Stimulated activated CD8-positive, alpha-beta memory T cell treated with anti-CD3 and anti-CD28 coated beads, Interleukin-4, amount 100 ng/mL, for 1 hour (primary cell): ENCODE measurements at places on chromosomes 5 and 9.

DNA sequence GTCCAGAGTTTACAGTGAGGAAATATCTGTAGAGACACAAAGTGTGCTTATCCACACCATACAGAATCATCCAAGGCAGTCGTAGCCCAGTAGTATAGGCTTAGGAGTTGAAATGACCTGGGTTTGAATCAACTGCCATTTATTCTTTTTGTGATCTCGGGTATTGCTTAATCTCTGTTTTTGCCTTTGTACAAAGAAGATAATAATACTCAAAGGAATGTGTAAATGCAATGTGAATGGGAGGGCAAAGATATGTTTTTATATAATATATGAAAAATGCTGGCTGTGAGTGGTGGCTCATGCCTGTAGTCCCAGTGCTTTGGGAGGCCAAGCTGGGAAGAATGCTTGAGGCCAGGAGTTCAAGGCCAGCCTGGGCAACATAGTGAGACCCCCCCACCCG lies 141.1 kb downstream of the SPATA31D1 start:
- no peak for DNase-seq

DNA sequence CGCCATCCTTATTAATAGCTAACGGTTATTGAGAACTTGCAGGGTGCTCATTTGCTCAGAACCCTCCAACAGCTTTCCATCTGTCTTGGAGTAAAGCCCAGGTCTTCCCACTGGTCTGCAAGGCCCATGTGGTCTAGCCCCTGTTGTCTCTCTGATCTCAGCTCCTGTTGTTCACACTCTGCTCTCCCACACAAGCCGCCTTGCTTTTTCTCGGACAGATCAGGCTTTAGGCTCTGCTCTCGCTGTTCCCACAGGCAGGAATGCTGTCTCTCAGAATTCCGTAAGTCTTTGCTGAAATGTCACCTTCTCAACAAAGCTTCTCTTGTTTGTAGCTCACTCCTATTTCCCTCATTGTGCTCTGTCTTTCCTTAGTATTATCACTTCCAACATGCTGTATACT lies 34.3 kb downstream of the GPR107 start:
- no peak for DNase-seq

- no peak for DNase-seq
These were observed 30.0 kb downstream of the SNX30 start for GRCh38 chr9:112780450-112781036.

DNA sequence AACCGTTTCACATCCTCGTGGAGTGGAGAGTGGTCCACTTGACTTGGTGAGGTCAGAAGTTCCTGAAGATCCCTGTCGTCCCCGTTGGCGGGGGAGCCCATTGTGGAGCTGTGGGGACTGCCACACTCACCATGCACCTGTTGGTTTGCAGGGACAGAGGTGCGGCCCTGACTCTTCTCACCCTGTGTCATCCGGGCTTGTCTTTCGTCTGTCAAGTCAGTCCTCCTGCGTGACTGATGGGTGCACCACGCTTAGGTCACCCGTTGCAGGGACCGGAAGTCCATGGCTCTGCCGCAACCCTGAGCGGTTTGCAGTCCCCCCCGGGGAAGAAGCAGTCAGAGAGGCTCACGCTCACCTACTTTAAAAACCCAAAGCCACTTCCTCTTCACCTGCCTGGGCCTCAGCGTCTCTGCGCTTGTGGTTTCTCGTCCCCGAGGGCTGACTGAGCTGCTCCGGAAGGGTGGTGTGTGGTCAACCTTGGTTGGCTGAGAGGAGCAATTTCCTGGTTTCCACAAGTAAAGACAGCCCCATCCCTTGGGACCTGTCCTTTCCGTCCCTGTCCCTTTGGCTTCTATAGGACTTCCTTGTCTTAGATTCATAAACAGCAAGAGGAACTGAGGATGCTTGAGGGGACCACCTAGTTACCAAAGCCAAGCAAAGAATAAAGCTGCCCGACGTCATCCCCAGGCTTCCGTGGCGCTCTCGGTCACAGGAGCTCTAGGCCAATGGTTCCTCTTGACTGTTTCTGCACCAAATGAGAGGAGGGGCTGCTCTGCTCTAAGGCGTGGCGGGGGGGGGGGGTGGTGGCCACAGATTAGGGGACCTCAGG lies 53.2 kb downstream of the USP20 start:
- DNase-seq: peak; percentile 80

- DNase-seq: no peak
These were observed 7.7 kb upstream of the P4HA2 start for GRCh38 chr5:132235340-132235739.

DNA sequence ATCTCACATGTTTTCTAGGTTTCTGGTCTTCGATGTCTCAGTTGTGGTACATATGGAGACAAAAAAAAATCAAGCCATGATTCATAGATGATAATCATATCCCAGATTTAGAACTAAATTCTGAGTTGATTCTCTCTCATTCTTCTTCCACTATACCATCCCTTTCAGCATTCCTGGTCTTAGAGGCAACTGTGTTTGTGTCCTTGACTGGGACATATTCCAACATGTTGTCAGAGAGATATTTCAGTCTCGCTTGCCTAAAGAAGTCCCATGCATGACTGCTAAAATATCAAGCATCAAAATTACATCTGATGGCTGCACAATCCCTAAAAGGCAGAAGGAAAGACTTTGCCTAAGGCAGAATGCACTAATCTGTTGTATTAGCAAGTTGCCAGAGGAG lies 236.6 kb downstream of the PSAT1 start:
- DNase-seq: no peak

- DNase-seq: no peak
These were observed 459.1 kb downstream of the SPOCK1 start for GRCh38 chr5:137040024-137040423.

GRCh38 chr5:137236252-137236651 lies 262.9 kb downstream of the SPOCK1 start:
- DNase-seq: no peak

- DNase-seq: no peak
These were observed 2.8 kb upstream of the OR2V1 start for GRCh38 chr5:181133610-181134231.

- DNase-seq: no peak
These were observed 763.9 kb upstream of the FAM174A start for GRCh38 chr5:99771296-99771695.

- no peak for DNase-seq
These were observed 40.0 kb downstream of the HRH2 start for GRCh38 chr5:175697846-175698245.

- DNase-seq: no peak
These were observed 47.1 kb downstream of the LIX1 start for GRCh38 chr5:97095318-97095732.

GRCh38 chr5:66891184-66891925 lies 295.2 kb downstream of the MAST4 start:
- no peak for DNase-seq

GRCh38 chr5:136677217-136677616 lies 311.9 kb upstream of the TRPC7 start:
- DNase-seq: no peak

DNA sequence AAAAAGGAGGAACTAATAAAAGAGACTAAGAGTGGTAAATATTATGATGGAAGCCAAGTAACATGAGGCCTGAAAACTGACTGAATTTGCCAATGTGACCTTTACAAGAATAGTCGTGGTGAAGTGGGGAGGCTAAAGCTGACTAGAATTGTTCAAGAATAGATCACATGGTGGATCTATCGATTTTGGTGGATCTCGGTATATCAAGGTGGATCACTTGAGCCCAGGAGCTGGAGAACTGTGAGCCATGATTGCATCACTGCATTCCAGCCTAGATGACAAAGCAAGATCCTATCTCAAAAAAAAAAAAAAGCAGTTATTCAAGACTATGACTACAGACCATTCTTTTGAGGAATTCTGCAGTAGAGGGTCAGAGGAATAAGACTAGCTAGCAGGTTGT lies 15.1 kb downstream of the ERMP1 start:
- DNase-seq: no peak

DNA sequence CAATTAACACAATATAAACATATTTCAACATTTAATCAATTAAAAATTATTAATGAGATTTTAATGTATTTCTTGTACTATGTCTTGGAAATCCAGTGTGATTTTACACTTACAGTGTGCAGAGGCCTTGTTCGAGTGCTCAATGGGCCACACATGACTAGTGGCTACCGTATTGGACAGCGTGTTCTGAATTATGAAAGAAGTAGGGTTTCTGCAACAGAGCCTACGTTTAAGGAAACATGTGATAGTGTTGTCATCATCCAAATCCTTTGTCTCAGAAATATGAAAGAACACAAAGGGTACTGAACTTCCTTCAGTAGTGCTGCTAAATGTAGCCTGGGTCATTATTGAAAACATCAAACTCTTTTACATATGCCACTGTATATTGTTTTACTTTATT lies 29.5 kb downstream of the NPR3 start:
- DNase-seq: no peak

DNA sequence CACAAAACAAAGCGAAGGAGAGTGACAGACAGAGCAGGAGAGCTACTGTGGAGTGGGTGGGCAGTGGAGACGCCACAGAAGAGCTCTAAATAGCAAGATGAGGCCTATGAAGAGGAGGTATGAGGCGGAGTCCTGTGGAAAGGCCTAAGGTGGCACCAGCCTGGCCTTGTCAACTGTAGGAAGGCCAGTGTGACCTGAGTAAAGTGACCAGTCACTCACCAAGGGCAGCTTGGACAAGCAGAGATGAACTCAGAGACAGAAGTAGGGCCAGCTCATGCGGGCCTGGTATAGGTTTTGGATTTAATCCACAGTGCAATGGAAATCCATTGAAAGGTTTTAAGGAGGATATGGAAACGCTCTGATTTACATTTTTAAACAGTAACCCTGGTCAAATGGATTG lies 23.8 kb upstream of the SH3RF2 start:
- DNase-seq: no peak

DNA sequence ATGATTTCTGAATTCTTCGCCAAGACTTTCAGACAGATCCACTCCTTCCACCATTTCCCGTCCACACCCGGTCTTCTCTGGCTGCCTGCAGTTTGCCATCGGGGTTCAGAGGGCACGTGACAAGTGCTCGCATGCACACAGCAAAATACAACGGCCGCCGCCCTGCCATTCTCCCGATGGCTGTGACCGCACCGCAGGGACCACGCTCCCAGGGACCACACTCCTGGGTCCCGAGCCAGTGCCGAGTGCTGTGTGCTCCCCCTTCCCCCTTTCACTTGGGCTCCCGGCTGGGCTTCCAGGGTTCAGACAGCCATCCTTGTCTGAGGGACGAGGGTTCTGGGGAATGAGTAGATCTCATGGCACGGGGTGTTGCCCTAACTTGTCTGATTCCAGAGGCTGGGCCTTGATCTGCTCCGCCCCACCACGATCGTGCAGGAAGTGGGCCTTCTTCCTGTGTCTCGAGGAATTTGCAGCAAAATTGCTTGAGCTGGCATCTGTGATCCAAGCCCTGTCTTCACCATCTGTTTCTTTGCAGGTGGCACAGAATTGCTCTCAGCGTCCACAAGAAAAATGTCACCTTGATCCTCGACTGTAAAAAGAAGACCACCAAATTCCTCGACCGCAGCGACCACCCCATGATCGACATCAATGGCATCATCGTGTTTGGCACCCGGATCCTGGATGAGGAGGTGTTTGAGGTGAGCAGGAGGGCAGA lies 59.2 kb downstream of the COL5A1 start:
- DNase-seq: no peak

DNA sequence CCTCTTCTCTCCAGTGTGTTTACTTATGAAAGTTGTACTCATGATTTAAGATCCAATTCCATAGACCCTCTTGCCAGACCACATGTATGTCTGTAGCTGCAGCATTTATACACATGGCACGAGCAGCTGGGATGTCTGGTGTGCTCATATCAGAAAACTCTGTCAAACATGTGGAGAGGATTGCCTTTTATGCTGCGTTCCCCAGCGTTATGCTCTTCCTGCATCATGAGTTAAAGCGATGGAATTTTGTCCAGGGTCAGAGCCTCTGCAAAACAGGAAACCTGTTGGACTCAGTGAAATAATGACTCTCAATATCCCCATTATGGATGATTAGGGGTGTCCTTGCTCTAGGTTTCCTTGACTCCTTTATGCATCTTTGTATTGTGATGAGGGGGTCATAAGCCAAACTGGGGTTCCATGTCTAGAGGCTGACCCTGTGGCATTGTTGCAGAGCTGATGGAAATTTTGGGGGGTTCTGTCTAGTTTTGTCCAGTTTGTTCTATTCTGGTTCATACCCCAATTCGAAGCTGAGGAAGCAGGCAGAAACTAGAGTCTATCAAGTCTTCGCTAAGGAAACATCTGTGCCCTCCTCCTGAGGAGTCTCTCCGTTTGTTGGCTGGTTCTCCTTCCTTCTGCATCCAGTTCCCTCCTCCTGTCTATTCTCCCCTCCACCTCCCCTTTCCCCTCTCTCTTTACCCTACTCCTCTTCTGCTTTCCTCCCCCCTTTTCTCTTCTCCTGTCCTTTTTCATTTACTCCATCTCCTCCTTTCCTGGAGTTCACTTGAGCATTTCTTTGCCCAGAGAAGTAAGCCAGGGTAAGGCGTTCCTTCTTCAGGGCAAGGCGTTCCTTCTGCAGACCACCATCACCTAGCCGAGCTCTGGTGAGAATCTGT lies 252.8 kb downstream of the MAST4 start:
- DNase-seq: no peak

GRCh38 chr9:115004545-115004944 lies 74.2 kb upstream of the TNFSF8 start:
- no peak for DNase-seq

DNA sequence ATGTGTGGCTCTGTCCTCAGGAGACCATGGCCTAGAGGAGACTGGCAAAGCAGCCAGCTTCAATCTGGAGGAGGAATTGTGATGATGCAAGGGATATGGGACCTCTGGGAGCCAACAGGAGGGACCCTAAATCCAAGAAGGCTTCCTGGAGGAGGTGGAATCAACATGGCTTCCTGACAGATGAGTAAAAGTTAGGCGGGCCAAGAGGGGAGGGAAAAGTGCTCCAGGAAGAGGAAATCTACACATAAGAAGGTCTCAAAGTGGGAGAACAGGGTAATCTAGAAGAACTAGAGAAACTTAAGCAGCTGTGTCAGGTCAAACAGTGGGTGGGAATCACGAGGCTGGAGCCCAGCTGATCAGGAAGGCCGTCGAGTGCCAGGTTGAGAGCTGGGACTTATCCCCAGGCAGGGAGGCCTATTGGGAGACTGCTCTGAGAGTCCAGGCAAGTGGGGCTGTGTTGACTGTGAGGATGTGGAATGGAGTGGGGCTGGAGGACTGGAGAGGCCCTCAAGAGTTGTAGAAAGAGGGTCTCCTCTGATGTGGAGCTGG lies 119.1 kb downstream of the C9orf50 start:
- no peak for DNase-seq

GRCh38 chr9:108316066-108316465 lies 539.7 kb downstream of the ACTL7B start:
- DNase-seq: no peak

- no peak for DNase-seq
These were observed 93.1 kb upstream of the SMARCA2 start for GRCh38 chr9:1922026-1922425.

DNA sequence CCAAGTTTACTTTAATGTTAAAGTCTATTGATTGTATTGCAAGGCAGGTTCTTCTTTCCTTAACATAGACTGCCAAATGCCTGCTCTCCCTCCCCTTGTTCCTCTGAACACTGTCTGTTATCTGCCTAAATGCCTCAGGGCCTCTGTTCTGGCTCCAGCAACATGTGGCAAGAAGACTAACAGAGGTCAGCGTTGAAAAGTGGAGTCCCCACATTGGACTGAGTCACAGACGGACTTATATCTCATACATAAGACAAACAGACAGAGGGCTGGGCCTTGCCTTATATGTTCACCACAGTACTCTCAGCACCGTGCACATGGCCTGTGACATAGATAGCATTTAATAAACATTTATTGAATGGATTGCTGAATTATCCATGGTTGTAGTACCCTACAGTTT lies 91.4 kb downstream of the TSSK1B start:
- DNase-seq: no peak
